ENCODE measurements at places on chromosomes 4 and X. TPM values are rescaled to one million over a fixed set of nuclear protein-coding genes. Genes with fewer than 3 reads are reported as not detected.

Gene GAGE2A
- total RNA-seq, result not detected

Gene F11
- not detected for total RNA-seq

DNA sequence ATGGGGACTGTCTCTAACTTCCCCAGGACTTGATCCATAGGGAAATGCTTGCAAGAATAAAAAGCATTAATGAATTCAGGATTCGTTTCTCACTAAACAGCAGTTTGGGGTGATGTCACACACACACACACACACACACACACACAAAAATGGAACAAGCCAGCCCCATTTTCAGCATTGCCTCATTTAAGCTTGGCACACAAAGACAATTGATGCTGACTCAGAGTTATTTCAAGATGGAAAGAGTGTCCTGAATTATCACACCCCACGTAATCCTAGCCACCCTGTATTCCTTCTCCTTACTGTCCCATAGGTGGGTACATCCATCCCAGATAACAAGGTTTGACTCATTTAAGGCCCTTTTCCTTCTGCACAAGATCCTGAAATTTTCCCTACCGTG, 345.1 kb upstream of the HS3ST1 start:
- peaks cover 20% of the 10 kb centered on the region for H3K27me3 ChIP-seq
- DNase-seq, result no peak
- no peak overlapping the region for H3K4me3 ChIP-seq
- no peak overlapping the region for H3K27ac ChIP-seq
- H3K4me1 ChIP-seq, result no peaks in the 10 kb centered on the region
- no peaks in the 10 kb centered on the region for H3K36me3 ChIP-seq

DNA sequence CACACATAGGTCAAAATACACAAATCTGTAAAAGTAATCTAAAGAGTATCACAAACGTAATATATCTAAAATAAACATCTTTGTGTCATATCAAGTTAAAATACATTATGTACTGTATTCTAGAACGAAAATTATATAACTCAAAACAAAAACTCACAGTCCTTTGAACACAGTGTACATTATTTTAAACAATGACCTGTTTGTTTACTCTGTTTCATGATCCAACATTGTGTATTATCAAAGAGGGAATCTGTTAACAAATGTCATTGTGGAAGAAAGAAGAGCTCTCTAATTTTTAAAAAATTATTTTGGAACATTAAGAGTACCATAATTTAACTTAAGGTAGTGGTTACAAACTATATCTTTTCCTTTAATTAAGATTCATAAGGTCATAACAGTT, 144.1 kb downstream of the FRYL start:
- peaks cover 26% of the 10 kb centered on the region for H3K4me1 ChIP-seq
- no peaks in the 10 kb centered on the region for H3K27me3 ChIP-seq
- no peak overlapping the region for H3K27ac ChIP-seq
- no peaks in the 10 kb centered on the region for H3K36me3 ChIP-seq

DNA sequence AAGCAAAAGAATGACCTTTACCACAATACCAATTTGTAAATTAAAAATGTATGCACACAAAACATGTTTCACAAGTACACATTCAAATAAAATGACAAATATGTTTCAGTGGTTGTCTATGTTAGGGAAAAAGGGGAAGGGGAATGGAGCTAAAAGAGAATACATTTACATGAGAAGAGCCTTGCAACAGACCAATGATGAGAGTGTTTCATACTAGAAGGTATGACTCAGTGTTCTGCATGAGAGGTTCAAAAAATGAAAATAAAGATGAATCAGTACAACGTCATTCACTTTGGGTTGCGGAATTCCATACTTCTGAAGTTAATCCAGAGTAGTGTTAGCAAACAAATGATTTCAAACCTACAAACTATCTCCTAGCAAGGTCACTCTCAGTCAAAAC, 51.7 kb downstream of the RPGR start:
- no peak for DNase-seq
- H3K27me3 ChIP-seq, result no peaks in the 10 kb centered on the region
- H3K36me3 ChIP-seq, result peaks cover 31% of the 10 kb centered on the region
- H3K27ac ChIP-seq, result no peak overlapping the region
- H3K4me1 ChIP-seq, result no peaks in the 10 kb centered on the region

- H3K4me1 ChIP-seq, result no peaks in the 10 kb centered on the region
- no peak for DNase-seq
- no peaks in the 10 kb centered on the region for H3K27me3 ChIP-seq
- H3K27ac ChIP-seq, result no peak overlapping the region
- no peak overlapping the region for H3K4me3 ChIP-seq
Measured at GRCh38 chrX:68532831-68533533, 34.1 kb downstream of the YIPF6 start.

DNA sequence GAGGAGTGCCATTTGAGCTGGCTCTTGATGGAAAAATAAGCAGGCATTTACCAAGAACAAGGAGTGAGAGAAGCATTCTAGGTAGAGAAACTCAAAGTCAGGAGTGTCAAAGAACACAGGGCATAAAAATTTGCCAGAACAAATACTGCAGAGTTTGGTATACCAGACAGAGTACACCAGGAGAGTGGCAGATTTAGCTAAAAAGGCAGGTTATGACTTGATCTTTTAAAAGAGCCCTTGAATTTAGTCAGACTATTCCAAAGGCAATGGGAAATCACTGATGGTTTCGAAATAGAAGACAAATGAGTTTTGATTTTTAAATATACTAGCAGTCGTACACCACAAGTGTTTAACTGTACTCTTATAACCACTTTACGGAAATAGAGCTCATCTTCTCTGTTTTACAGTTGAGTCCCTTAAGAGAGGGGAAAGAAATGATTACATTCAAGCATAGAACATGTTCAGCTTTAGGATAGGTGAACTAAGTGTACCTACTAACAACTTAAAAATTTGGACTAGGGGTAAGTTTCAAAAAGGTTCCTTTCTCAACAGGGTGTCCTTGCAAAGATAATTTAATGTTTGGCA, 10.2 kb downstream of the UBE2D3 start:
- peak overlapping the region; percentile 23 for H3K27ac ChIP-seq
- no peak for DNase-seq
- H3K27me3 ChIP-seq, result no peaks in the 10 kb centered on the region
- H3K4me1 ChIP-seq, result peaks cover 38% of the 10 kb centered on the region
- peak overlapping the region; percentile 62 for H3K4me3 ChIP-seq

- no peak overlapping the region for H3K4me3 ChIP-seq
- H3K36me3 ChIP-seq, result no peaks in the 10 kb centered on the region
- no peak overlapping the region for H3K27ac ChIP-seq
- no peaks in the 10 kb centered on the region for H3K27me3 ChIP-seq
- H3K4me1 ChIP-seq, result no peaks in the 10 kb centered on the region
Measured at GRCh38 chrX:152165033-152165743, 26.8 kb upstream of the MAGEA10 start.

DNA sequence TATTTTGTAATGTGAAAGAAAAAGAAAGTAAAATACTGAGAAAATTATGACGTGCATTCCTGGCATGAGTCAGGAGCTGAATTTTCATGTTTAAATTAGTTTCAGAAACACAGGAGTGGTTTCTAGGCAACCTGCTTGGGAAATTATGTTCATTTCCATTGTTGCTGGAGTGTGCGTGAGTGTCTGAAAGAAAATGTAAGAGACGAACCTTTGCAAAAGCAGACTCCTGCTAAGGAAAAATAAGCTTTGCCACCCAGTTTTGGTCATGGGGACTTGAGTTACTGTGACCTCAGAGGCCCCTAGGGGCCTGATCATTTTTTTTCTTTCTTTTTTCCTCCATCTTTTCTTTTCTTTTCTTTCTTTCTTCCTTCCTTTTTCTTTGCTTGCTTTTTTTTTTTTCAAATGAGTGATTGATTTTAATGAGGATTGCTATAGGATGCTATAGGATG, 18.8 kb upstream of the CHRNA9 start:
- peak overlapping the region; percentile 85 for H3K4me3 ChIP-seq
- H3K4me1 ChIP-seq, result peaks cover 49% of the 10 kb centered on the region
- peak overlapping the region; percentile 96 for H3K27ac ChIP-seq
- DNase-seq, result peak; percentile 37
- no peaks in the 10 kb centered on the region for H3K27me3 ChIP-seq

GRCh38 chrX:11908371-11908770, 150.3 kb downstream of the MSL3 start:
- DNase-seq, result peak; percentile 18
- H3K27ac ChIP-seq, result no peak overlapping the region
- no peaks in the 10 kb centered on the region for H3K27me3 ChIP-seq
- H3K4me3 ChIP-seq, result no peak overlapping the region
- H3K4me1 ChIP-seq, result peaks cover 5% of the 10 kb centered on the region

Data from naive thymus-derived CD8-positive, alpha-beta T cell (primary cell).